ENCODE measurements at places on chromosomes 13 and 19. TPM values are rescaled to one million over a fixed set of nuclear protein-coding genes. Genes with fewer than 3 reads are reported as not detected.

The PABPC3 gene
- total RNA-seq: under 0.01 TPM

The CEACAM20 gene
- total RNA-seq: not detected

The LRFN3 gene
- total RNA-seq: 2.4 TPM

The DCUN1D2 gene
- total RNA-seq: 5.8 TPM

The HCN2 gene
- under 0.01 TPM for total RNA-seq

The LYPD5 gene
- total RNA-seq: 0.32 TPM

The ZNF682 gene
- 0.65 TPM for total RNA-seq

The HRC gene
- not detected for total RNA-seq

The ZNF726 gene
- total RNA-seq: 2.7 TPM

Data from epithelial cell of umbilical artery (primary cell).